PC-3 (cell line): ENCODE measurements at places on chromosomes 2 and 18. TPM values are rescaled to one million over a fixed set of nuclear protein-coding genes. Genes with fewer than 3 reads are reported as not detected.

Gene SLC8A1
- 1.3 and 1.6 TPM in 2 replicates for total RNA-seq

Gene GPAT2
- total RNA-seq = not detected in 2 replicates

Gene CDK15
- 2.4 TPM in 1 of 2 replicates, not detected in the other for total RNA-seq

Gene ARHGAP15
- not detected in 2 replicates for total RNA-seq

Gene GALNT5
- total RNA-seq = 0.04 TPM in 1 of 2 replicates, not detected in the other

Gene RAX
- total RNA-seq = not detected in 2 replicates

Gene L3MBTL4
- 0.47 and 0.63 TPM in 2 replicates for total RNA-seq

Gene KIAA2012
- not detected in 2 replicates for total RNA-seq

Gene SERPINB12
- total RNA-seq = not detected in 2 replicates

Gene PMAIP1
- 39.2 and 41.5 TPM in 2 replicates for total RNA-seq

Gene SERPINB13
- total RNA-seq = not detected in 2 replicates

Gene DLX2
- total RNA-seq = 0.29 and 1.4 TPM in 2 replicates

Gene INO80D
- 8.8 and 9.7 TPM in 2 replicates for total RNA-seq

Gene OR6B2
- total RNA-seq = not detected in 2 replicates

Gene DPYSL5
- not detected in 2 replicates for total RNA-seq
